ENCODE measurements at places on chromosomes 2 and 18.

- no peak overlapping the region for H3K4me3 ChIP-seq
- no peaks in the 10 kb centered on the region for H3K36me3 ChIP-seq
- H3K27me3 ChIP-seq: peaks cover 24% of the 10 kb centered on the region
- no peak overlapping the region for H3K27ac ChIP-seq
- peaks cover 4% of the 10 kb centered on the region for H3K4me1 ChIP-seq
These were observed 4.2 kb downstream of the GNLY start for GRCh38 chr2:85698184-85698879.

GRCh38 chr2:127968610-127969339 is 59.1 kb downstream of the SAP130 start:
- H3K36me3 ChIP-seq: peaks cover 79% of the 10 kb centered on the region
- H3K27ac ChIP-seq: no peak overlapping the region
- no peaks in the 10 kb centered on the region for H3K27me3 ChIP-seq

- DNase-seq: no peak
- H3K27me3 ChIP-seq: no peaks in the 10 kb centered on the region
- H3K4me1 ChIP-seq: peaks cover 2% of the 10 kb centered on the region
- H3K27ac ChIP-seq: no peak overlapping the region
- H3K4me3 ChIP-seq: no peak overlapping the region
These were observed 311.9 kb downstream of the NRXN1 start for GRCh38 chr2:50719837-50720696.

DNA sequence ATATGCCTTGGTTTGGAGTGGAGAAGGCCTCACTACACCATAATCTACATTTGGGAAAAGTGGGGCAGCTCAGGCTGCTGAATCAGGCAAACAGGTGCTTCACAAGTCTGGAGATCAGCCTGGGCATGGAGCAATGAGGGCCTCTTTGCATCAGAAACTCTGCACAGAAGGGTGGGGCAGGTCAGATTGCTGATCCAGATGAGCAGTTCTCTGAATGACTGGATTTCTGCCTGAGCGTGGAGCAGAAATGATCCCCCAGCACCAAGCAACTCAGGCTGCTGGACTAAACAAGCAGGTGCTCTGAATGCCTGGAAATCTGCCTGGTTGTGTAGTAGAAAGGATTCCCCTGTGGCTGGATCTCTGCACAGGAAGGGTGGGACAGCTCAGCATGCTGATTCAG is 605.3 kb upstream of the ZNF804A start:
- no peak for DNase-seq
- H3K4me3 ChIP-seq: no peak overlapping the region
- no peaks in the 10 kb centered on the region for H3K27me3 ChIP-seq
- H3K27ac ChIP-seq: no peak overlapping the region

GRCh38 chr2:159445307-159445706 is 158.8 kb upstream of the WDSUB1 start:
- H3K4me1 ChIP-seq: no peaks in the 10 kb centered on the region
- no peak overlapping the region for H3K4me3 ChIP-seq
- no peak for DNase-seq
- H3K27me3 ChIP-seq: no peaks in the 10 kb centered on the region
- H3K36me3 ChIP-seq: peaks cover 10% of the 10 kb centered on the region
